Thoracic aorta (tissue), 2 donors: ENCODE measurements at places on chromosomes 4 and X. TPM values are rescaled to one million over a fixed set of nuclear protein-coding genes. Genes with fewer than 3 reads are reported as not detected.

GRCh38 chrX:30504309-30504708 lies 73.3 kb downstream of the TASL start:
- no peaks in the 10 kb centered on the region for H3K27me3 ChIP-seq
- no peaks in the 10 kb centered on the region for H3K4me1 ChIP-seq
- no peak overlapping the region for H3K27ac ChIP-seq
- no peak overlapping the region for H3K4me3 ChIP-seq
- no peaks in the 10 kb centered on the region for H3K36me3 ChIP-seq
- no peak for DNase-seq

- no peak overlapping the region for H3K27ac ChIP-seq
- no peaks in the 10 kb centered on the region for H3K27me3 ChIP-seq
- H3K4me1 ChIP-seq: no peaks in the 10 kb centered on the region
- no peak for DNase-seq
Measured at GRCh38 chr4:172947594-172947993, 221.0 kb upstream of the GALNT7 start.

- peak overlapping the region; percentile 97 for H3K27ac ChIP-seq
- DNase-seq: no peak
- H3K4me1 ChIP-seq: peaks cover 11% of the 10 kb centered on the region
- no peaks in the 10 kb centered on the region for H3K36me3 ChIP-seq
Measured at GRCh38 chrX:155027509-155028066, 944 bp downstream of the FUNDC2 start.

DNA sequence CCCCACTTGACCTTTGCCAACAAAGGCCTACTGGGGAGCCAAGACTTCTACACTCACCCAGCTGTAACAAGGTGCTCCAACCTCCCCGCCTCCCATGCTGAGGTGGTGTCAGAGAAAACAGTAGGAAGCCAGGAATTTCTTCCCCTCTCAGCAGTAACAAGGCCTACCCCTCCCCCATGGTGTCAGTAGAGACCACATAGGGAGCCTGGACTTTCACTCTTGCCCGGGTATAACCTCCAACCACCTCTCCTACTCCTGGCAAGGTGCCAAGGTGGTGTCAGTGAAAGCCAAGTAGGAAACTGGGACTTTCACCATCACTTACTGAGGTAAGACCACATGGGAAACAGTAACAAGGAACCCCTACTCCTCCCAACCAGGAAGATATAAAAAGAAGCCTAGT lies 93.1 kb downstream of the SLC16A2 start:
- H3K4me1 ChIP-seq: no peaks in the 10 kb centered on the region
- no peaks in the 10 kb centered on the region for H3K27me3 ChIP-seq
- H3K36me3 ChIP-seq: no peaks in the 10 kb centered on the region
- DNase-seq: no peak
- no peak overlapping the region for H3K27ac ChIP-seq

- H3K27ac ChIP-seq: no peak overlapping the region
- no peaks in the 10 kb centered on the region for H3K27me3 ChIP-seq
- no peaks in the 10 kb centered on the region for H3K4me1 ChIP-seq
- DNase-seq: no peak
Measured at GRCh38 chr4:80107374-80107773, 34.3 kb upstream of the ANTXR2 start.

The OTUD5 gene
- total RNA-seq: 40.5 TPM

The CHRDL1 gene
- total RNA-seq: 16.8 TPM
